MG63 (cell line): ENCODE measurements at places on chromosomes 5 and 9. TPM values are rescaled to one million over a fixed set of nuclear protein-coding genes. Genes with fewer than 3 reads are reported as not detected.

DNA sequence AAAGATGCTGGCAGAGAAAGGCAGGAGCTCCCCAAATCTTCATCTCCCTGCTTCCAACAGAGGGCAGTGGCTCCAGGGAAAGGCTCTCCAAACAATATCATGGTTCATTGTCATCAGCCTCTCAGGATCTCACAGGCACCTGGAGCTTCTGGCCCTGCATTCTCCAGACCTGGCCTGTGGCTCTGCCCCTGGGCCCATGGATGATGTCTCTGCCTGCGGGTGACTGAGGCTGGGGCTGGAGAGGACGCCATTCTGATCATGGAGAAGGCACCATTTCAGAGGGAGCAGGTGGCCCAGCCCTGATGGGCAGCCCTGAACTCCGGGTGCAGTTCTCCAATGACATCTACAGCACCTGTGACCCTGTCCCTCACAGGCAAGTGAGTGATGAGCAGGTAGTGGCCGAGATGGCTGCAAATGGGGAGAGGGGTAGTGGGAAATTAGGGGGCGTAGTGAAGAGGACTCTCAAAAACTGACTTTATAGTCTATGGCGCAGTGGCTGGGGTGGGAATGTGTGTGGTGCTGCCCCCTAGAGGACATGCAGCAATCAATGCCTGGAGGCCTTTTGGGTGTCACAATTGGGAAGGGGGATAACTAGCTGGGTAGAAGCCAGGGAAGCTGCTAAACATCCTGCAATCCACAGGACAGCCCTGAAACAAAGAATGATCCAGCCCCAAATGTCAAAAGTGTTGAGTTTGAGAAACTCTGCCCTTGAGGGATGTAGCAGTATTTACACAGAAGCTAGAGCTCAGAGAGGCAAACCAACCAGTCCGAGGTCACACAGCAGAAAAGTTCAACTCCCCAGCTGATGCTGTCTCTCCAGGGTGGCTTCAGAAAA, 3.2 kb downstream of the SH3PXD2B start:
- peak; percentile 56 for DNase-seq

DNA sequence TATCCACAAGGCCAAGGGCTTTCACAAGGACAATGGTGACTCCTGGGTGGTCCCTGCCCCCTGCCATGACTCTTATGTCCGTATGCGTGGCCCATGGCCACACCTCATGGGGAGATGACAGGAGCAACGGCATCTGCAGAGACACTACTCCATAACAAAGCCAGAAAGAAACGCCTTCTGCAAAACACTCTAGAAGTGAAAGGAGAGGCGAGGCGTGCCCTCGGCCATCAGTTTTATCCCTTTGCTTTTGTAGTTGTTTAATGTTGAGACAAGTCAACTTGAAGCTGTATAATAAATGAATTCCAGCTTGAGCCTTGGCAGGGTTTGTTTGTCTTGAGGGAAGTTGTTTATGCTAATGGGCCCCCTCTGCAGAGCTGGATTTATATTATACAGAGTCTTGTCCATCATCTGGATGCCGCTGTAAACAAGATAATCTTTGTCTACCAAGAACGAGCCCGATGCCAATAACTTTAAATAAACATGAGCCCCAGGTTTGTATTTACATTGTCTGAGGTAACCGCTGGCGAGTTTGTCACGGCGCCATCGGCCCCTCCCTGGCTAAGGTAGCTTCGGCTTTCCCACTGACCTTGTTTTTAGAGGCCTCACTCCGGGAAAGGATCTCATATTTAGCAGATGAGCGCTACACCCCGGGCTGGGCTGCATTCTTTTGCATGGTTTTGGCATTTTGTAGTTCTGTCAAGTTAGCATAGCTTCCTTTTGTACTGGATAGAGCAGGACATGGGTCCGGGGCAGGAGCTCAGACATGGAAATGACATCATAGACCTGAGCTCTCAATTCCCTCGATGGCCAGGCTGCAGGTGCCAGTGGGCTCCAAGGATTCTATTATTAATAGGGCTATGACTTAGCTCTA, 165.3 kb downstream of the ERCC6L2 start:
- no peak for DNase-seq

- DNase-seq, result no peak
Observed at GRCh38 chr5:160747987-160748386, 104.0 kb downstream of the ATP10B start.

The SPATA31A7 gene
- not detected in 2 replicates for total RNA-seq

- DNase-seq, result no peak
Observed at GRCh38 chr5:33905381-33905780, 13.6 kb upstream of the ADAMTS12 start.

The FOXD4L5 gene
- not detected in 2 replicates for total RNA-seq

The CCL28 gene
- 0.12 and 2.1 TPM in 2 replicates for total RNA-seq

DNA sequence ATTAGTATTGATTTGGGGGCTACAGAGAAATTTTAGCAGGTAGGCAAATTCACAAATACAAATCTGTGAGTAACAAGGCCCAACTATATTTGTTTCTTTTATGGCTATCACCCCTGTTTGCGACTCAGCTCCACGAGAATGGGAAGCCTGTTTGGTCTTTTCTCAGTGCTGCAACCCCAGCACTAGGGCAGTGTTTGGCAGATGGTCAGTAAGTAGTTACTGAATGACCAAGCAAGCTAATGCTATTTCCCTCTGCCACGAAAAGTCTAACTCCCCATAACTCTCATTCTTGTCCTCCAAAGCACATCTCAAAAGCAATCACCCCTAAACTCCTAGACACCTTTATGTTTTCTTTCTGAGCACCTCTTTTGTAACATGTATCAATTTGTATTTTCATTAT, 245.6 kb downstream of the DNAH5 start:
- no peak for DNase-seq

DNA sequence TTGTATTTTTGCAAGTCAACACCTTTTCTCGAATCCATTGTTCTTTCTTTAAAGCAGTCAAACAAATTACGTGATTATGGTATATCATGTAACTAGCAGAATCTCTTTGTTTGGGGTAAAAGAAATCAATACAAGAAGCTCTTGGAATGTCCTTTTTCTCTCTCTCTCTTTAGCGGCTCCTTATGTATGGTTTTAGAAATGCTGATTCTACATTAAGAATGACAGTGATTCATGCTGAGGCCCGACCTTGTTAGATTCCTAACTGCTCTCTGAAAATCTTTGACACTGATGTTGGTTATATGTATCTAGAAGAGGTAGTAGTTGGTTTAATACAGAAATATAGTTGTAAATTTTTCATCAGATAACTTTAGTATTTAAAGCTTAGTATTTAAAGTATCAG, 76.4 kb downstream of the SNX24 start:
- DNase-seq, result no peak

The ENTPD2 gene
- not detected in 2 replicates for total RNA-seq

The RPS23 gene
- 7,701 and 9,321 TPM in 2 replicates for total RNA-seq

DNA sequence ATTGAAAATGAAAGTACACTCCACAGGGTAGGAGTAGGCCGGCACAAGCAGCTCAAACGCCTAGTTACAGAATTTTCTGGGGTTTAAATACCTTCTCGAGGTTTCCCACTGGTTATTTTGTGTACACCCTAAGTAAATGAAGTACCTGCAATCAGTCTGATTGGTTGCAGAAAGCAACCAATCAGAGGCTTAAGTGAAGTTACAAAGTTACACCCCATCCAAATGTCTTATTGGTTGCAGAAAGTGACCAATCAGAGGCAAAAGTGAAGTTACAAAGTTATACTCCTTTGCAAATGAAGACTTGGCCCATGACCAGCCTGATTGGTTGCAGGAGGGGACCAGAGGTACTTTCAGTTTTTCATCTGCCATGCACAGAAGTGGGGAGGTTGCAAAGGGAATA, 33.2 kb upstream of the ERAP2 start:
- no peak for DNase-seq

DNA sequence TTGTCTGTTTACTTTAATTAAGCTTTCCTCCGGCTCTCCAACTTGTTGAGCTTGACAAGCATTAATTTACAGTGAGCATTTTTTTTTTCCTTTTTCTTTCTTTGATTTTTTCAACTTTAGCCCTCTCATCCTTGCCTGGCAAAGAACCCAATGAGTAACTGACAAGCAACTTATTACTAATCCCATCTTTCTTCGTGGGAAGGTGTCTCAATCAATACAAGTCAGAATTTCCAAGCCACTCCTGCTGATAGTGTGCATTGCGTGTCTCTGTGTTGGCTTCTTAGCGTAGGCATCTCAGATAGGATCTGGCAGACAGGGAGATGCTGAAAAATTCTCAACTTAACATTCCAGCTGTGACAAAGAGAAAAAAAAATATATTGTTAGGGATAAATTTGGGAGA, 527.7 kb upstream of the WWC1 start:
- DNase-seq, result peak; percentile 62

DNA sequence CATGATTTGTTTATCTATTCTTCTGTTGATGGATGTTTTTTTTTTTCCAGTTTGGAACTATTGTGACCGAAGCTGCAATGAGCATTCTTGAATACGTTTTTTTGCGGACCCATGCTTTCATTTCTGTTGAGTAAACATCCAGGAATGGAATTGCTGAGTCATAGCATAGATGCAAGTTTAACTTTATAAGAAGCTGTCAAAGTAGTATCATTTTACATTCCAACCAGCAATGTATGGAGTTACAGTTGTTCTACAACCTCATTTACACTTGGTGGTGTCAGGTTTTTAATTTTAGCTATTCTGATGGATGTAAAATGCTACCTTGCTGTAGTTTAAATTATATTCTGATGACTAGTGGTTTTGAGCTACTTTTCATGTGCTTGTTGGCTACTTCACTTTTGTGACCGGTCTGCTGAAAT, 49.0 kb downstream of the NPR3 start:
- no peak for DNase-seq

DNA sequence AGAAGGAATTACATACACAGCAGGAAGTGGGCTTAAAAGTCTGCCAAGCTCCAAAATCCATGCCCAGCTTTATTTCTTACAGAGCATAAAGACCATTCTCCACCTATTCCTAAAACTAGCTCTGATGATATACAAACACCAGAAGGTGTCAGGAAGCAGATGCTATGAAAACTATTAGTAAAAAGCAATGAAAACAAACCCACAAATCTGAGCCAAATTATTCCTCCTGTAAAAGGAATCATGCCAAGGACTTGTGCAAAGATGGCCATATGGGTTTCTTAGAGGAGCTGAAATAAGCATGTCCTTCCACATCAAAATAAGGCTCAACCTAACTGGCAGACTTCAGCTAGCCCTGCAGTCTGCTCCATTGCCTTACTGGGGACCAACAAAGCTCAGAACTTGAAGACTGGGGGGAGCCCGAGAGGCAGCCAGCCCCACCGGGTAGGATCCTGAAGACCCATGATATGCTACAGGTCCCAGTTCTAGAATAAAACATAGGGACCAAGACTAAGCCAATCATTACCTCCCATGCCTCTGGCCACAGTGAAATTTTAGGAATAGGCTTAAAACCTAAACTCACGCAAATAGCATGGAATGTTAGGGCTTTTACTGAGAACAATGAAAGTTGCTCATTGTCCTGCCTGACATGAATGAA, 42.8 kb upstream of the GABRP start:
- DNase-seq, result no peak

DNA sequence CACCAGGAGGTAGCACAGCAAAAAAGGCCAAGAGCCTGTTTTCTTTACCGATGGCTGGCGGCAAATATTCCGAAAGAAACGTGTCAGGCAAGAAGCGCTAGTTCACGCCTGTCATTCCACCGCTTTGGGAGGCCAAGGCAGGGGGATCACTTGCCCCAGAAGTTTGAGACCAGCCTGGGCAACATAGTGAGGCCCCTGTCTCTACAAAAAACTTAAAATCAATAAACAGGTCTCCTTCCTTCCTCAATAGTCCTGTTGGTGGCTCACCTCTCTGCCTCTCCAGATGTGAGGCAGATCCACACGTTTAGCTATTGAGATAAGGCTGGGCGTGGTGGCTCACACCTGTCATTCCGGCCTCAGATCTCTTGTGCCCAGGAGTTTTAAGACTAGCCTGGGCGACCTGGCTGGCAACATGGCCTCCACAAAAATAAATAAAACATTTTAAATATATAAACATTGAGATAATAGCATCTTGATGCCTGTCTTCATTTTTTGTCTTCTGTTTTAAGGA, 1.3 kb upstream of the TMEM250 start:
- DNase-seq, result no peak

- DNase-seq, result no peak
Observed at GRCh38 chr5:130138406-130139045, 234.3 kb downstream of the CHSY3 start.

The ATG10 gene
- 3.1 and 5.9 TPM in 2 replicates for total RNA-seq

The GFI1B gene
- total RNA-seq, result not detected in 2 replicates

DNA sequence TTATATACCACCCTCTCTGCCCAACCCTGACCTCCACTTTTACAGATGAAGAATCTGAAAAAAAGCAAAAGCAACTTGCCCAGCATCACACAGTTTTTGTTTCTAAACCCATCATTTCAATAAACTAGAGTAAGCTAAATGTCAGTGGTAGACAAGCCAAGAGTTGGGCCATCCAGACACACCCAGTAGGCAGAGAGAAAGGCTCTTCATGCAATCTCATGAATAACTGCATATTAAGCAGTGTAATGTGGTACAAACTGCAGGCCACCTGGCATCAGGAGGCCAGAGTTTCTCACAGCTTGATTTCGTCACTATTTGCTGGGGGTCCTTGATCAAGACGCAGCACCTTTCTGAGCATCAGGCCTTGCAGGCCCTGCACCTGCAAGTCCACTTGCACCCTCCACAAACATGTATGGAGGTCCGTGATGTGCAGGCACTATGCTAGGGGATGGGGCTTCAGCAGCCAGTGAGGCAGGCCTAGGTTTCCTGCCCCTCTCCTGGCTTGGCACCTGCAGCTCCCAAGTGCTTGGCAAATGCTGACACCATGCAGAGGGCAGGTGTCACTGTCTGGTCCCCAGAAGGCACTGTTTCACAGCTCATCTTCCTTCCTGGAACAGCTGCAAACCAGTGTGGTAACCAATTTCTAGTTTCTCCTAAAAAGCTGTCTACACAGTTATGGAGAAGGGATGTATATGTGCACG, 29.8 kb downstream of the ADAM19 start:
- DNase-seq, result no peak

GRCh38 chr5:120988491-120988890, 524.4 kb downstream of the PRR16 start:
- no peak for DNase-seq

- no peak for DNase-seq
Observed at GRCh38 chr5:60503771-60504170, 196.2 kb downstream of the DEPDC1B start.

The IL9 gene
- not detected in 2 replicates for total RNA-seq

The REEP2 gene
- 1.4 and 1.8 TPM in 2 replicates for total RNA-seq

DNA sequence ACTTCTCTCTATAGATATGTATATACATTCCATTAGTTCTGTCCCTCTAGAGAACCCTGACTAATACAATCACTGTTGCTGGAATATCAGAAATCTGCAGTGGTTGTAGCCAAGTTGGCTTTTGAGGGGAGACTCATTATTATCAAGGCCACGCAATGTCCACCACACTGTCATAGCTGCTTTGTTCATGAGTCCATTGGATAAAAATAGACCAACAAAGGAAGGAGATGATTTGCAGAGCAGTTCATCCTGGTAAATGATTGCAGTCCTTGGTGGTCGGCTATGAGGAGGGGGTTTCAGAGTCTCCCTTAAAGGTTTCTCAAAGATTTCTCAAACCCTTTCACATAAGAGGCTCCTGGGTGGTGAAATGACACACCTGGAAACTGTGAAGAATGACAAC, 192.8 kb upstream of the ANKH start:
- no peak for DNase-seq
